ENCODE measurements at places on chromosomes 3 and 15.

GRCh38 chr3:102069211-102069662, 219.9 kb downstream of the NFKBIZ start:
- no peak for DNase-seq

GRCh38 chr15:61128343-61128742, 100.8 kb downstream of the RORA start:
- no peak for DNase-seq

GRCh38 chr15:52277575-52277974, 18.0 kb downstream of the MYO5C start:
- no peak for DNase-seq

DNA sequence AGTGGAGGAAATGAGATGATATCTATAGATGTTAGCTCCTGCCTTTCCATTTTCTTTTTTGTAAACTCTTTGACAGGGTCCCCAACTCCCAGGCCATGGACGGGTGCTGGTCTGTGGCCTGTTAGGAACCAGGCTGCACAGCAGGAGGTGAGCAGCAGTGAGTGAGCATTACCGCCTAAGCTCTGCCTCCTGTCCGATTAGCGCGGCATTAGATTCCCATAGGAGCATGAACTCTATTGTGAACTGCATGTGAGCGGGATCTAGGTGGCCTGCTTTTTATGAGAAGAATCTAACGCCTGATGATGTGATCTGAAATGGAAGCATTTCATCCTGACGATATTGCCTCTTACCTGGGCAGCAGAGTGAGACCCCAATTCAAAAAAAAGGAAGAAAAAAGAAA, 56.8 kb upstream of the CHD2 start:
- DNase-seq, result no peak

DNA sequence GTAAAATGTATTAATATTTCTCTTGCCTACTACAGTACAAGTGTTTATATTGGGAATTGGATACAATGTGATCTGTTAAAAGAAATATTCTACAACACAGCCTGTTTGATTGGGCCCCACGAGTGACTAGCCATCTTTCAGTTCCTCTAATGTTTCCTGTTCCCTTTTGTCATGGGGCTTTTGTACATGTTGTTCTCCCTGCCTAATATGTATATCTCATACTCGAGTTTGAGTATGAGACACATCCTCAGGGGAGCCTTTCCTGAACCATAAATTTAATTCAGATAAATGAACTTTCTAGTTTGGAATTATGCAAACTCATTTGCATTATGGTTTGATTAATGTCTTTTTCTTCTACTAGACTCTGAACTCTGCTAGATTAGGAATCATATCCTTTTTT, 65.5 kb downstream of the MEF2A start:
- no peak for DNase-seq

- no peak for DNase-seq
These were observed 282.7 kb upstream of the RORA start for GRCh38 chr15:61511756-61512155.

- no peak for DNase-seq
These were observed 801.7 kb downstream of the NTRK3 start for GRCh38 chr15:87454860-87455259.

GRCh38 chr15:65204931-65205660, 6.2 kb downstream of the CILP start:
- DNase-seq, result no peak

DNA sequence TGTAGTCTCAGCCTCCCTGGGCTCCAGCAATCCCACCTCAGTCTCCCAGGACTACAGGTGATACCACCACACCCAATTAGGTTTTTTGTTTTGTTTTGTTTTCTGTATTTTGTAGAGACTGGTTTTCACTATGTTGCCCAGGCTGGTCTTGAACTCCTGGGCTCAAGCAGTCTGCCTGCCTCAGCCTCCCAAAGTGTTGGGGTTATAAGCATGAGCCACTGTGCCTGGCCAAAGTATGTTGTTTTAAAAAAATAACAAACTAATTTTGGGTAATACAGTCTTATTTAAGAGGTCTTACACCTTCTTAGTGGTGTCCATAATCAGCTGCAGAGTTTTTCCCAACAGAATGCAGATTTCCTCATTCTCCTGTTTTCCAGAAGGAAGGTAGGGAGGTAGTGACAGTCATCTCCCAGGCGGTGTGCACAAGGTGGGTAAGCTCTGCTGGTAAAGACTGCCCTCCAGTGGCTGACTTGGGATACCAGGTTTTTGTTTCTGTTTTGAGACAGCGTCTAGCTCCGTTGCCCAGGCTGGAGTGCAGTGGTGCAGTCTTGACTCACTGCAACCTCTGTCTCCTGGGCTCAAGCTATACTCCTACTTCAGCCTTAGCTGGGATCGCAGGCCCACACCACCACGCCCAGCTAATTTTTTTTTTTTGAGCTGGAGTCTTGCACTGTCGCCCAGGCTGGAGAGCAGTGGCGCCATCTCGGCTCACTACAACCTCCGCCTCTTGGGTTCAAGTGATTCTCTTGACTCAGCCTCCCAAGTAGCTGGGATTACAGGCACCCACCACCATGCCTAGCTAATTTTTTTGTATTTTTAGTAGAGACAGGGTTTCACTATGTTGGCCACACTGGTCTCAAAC, 58.4 kb downstream of the MAP6D1 start:
- DNase-seq, result peak; percentile 51

DNA sequence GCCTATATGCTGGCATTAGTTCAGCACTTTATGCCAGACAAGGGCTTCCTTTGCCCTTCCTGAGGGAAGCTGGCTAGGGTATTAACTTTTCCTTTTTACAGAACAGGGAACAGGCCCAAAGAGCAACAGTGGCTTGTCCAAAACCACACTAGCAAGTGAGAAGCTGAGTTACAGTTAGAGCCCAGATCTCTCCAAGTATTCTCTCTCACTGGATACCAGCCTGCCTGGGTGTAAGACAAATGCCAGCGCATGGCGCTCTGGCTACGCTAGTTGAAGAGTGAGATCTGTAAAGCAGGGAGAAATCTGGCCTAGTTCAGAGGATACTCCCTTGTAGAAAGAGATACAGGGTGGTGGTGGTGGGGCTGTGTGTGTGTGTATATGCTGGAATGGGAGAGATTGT, 38.4 kb downstream of the RAB11A start:
- DNase-seq, result no peak

- no peak for DNase-seq
These were observed 5.4 kb downstream of the DNAH1 start for GRCh38 chr3:52321481-52321880.

DNA sequence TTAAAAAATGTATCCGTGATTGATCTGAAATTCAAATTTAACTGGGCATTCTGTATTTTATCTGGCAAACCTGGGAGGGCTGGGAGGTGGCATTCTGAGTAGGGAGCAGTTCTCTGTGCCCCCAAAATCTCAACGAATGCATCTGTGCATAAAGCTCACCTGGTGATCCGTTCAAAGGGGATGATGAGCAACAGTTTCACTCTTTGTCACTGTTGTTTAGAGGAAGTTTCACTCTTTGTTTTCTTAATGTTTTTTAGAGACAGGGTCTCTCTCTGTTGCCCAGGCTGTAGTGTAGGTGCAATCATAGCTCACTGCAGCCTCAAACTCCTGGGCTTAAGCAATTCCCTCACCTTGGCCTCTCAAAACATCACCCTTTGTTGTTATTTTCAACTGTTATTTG, 186.7 kb downstream of the SSR3 start:
- no peak for DNase-seq

DNA sequence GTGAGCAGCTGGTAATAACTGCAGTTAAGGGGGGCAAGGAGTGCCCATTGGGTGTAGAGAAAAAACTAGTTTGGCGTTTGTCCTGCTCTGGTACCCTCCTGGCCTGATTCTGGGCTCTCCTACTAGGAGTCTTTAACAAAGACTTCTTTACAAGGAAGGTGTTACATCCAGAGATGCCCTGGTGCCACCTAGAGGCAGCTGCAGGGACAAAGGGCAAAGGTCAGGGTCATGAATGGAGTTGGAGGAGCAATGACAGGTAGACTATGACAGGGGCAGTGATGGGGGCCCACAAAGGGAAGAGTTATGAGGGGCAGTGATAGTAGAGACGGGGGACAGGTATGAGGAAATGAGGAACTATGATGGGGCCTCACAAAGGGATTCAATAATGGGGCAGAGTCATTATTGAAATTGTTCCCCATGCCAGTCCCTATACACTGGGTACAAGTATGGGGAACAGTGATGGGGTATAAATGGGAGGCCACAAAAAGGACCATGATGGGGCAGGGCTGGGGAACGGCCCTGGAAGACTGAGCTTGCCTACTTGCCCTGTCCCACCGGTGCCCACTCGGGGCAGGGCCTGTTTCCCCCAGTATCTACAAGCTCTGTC, 7.9 kb downstream of the CCDC71 start:
- peak; percentile 35 for DNase-seq

DNA sequence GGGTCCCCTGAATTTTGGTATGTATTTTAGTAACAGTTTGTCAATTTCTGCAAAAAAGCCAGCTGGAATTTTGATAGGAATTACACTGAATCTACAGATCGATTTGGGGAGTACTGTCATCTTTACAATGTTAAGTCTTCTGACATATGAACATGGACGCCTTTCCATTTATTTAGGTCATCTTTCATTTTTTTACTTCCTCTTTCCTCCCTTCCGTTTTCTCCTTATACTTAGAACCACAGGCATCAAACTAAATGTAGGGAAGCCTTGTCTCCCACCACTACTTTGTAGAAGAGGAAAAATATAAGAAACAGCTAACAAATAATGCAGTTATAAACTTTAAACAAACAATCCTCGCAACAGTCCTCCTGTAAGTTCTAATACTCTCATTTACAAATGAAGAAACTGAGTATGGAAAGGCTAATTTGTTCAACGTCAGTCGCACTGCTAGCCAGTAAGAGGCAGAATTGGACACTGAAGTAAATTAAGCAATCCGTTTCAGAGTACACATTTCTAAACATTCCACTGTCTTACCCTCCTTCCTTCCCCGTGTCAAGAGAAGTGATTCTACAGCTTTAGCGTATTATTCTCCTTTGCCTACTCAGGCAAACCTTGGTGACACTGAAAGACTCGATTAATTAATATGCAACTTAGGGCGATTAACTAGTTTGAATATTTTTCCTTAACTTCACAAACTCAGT, 25.6 kb downstream of the RHOA start:
- no peak for DNase-seq

- no peak for DNase-seq
These were observed 123.8 kb upstream of the C15orf61 start for GRCh38 chr15:67397139-67397538.

DNA sequence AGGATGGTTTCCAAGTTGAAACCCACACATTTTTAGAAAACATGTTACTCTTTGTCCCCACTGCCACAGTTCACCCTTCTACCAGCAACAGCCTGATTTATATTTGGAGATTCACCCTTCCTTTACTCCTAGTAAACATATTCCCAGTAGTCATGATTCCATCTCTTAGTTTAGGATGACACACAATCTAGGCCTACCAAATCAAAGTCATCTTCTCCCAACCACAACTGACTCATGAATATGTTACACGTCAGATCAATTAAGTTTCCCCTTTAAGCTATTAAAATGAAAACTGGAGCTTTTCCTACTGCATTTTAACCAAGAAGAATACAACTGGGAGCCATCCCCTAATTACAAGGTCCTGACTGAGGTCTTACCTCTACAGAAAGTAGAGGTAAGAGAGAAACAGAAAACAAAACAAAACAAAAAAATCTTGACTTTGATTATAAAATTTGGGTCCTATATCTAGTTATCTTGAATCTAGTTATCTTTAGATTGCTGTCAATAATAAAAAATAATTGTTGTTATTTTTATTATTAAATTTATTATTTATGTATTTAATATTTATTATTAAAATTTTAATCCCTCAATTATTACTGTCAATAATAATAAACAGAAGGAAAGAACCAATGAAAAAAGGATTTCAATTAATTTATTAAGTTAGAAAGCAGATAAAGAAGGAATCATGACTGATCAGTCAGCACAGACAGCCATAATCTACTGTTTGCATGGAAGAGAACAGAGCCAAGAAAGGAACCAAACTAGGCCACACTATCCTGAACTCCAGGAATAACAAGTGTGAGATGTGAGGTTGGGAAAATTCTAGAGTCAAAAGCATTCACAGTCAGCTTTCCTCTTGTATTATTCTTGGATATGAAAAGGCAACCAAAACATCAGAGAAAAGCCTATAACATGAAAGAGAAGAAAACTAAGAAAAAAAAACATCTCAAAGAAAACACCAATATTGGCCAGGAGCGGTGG, 12.5 kb downstream of the DPH6 start:
- no peak for DNase-seq

- no peak for DNase-seq
These were observed 1.2 kb downstream of the FAM98B start for GRCh38 chr15:38455092-38455491.

DNA sequence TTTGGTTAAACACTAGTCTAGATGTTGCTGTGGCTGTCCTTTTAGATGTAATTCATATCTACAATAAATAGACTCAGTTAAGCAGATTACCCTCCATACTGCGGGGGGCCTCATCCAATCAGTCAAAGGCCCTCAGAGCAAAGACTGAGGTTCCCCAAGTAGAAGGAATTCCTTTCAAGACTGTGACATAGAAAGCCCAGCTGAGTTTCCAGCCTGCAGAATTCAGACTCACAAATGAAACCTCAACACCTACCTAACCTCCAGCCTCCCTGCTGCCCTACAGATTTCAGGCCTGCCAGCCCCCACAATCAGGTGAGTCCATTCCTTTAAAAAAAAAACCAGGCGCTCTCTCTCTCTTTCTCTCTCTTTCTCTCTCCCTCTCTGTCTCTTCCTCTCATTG, 73.6 kb upstream of the NSMCE3 start:
- DNase-seq, result no peak

DNA sequence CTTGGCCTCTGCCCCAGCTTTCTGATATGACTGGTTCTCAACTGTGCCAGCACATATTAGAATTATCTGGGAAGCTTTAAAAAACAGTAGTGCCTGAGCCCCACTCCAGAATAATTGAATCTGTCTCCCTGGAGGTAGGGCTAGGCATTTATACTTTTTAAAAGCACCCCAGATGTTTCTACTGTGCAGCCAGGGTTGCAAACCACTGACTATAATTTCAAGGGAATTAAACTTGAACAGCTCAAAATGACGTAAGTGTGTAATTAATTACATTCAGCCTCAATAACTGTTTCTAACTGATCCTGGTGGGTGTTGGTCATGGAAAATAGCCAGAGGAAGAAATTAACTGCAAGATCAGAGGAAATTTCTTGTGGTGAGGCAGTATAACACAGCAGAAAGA, 4.4 kb upstream of the IRAK2 start:
- DNase-seq, result no peak

All from effector CD8-positive, alpha-beta T cell (primary cell).